ENCODE measurements at places on chromosomes 1 and 21.

GRCh38 chr1:57269630-57270225 lies 154.1 kb downstream of the DAB1 start:
- DNase-seq, result no peak

- DNase-seq, result no peak
These were observed 48.3 kb downstream of the MPZL1 start for GRCh38 chr1:167770127-167770526.

GRCh38 chr1:32199717-32200072 lies 700 bp upstream of the CCDC28B start:
- no peak for DNase-seq

DNA sequence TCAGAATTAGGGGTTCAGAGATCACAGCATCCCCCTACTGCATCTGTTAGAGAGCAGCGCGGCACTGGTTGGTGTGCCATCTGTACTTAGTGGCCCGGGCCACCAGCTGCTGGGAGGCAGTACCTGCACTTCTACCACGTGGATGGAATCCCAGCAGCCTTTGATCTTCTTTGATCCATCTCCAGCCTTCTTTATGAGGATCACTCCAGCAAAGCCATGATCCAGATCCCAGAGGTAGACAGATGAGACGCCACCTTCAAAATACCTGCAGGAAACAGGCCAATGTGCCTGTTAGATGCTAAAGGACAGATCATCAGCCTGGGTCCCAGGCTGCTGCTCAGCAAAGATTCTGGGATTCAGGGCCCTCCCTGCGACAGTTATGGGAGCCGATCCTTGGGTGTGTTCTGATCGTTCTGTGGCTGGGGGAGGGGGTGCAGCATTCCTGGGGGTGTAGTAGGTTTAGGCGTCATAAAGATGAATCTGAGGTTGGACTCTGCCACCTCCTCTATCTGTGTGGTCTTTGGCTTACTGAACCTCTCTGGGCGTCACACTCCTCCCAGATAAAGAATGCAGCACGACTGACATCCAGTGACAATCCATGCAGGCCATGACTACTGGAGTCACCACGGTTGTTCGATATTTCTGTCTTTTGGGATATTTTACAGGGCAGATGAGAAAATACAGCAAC lies 45.3 kb downstream of the SLC66A1 start:
- DNase-seq, result no peak

GRCh38 chr1:91121366-91121765 lies 99.5 kb upstream of the ZNF644 start:
- no peak for DNase-seq

DNA sequence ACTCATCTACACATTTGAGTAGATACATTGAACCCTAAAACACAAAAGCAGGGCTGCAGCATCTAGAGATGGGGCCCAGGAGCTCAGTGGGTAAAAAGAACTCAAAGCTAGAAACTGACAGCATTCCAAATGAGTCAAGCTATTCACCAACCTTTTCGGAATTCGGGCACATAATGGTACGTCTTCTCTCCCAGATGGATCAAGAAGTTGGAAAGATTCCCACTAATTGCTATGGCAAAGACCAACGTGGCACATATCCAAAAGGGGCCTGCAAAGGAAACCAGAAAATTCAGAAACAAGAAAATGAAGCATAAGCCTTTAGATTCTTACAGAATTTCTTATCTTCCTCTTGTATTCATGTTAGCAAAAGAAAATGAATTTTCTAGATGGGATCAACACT lies 18.4 kb downstream of the YIPF1 start:
- no peak for DNase-seq

GRCh38 chr1:110538921-110539320 lies 19.9 kb upstream of the KCNA10 start:
- DNase-seq, result no peak

GRCh38 chr1:150881331-150882070 lies 5.1 kb upstream of the ARNT start:
- DNase-seq, result peak; percentile 84

DNA sequence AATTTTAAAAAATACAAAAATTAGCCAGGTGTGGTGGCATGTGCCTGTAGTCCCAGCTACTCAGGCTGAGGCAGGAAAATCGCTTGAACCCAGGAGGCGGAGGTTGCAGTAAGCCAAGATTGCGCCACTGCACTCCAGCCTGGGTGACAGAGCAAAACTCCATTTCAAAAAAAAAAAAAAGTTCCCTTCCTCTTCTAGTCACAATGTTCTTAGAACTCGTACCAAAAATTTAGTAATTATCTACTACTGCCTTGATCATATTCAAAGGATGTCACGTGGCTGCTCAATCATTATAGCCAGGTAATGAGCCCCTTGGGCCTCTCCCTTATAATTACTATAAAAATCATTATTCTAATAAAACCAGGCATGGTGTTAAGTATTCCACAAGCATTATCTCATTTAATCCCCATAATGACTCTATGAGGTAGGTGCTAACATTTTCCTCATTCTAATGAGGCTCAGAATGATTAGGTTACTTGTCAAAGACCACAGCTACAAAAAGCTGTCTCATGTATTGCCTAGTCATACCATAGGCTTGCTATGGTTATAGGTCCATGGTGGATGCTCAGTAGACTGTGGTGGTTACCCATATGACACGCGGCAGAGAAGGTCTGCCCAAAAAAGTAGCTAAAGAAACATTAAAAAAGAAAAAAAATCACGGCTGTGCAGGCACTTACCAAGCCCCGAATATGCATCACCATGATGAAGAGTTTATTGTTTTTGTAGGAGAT lies 15.5 kb upstream of the PPP1R15B start:
- DNase-seq, result no peak

DNA sequence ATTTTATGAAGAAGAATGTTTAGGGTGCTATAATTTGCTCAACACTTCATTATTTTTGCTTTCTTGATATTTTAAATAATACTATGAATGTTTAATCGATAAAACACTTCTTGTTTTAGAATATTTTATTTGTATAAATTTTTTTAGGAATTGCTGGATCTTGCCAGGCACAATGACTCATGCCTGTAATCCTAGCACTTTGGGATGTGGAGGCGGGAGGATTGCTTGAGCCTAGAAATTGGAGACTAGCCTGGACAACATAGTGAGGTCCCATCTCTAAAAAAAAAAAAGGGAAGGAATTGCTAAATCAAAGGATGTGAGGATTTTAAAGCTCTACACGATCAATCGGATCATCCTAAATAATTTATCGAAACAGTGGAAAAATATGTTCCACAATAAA lies 17.6 kb downstream of the RNF11 start:
- DNase-seq, result no peak

DNA sequence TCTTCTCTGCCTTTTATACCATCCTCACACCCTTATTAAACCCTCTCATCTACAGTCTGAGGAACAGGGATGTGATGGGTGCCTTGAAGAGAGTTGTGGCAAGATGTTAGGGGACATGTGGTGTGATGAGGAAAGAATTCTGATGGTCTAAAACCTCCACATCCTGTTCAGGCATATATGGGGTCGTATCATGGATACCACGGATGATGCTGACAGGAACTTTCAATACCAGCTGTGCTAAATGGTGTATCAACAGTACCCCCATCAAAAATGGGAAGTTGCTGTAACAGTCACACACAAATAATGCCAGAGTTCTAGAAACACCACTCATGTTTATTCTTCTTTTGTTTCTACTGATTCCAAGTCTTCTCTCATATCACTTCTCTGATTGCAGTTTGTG lies 12.9 kb downstream of the OR2T6 start:
- DNase-seq, result no peak

- peak; percentile 61 for DNase-seq
These were observed 456 bp upstream of the SMYD2 start for GRCh38 chr1:214280386-214281020.

- peak; percentile 71 for DNase-seq
These were observed 74.3 kb upstream of the CAPZB start for GRCh38 chr1:19559641-19560040.
